ENCODE measurements at places on chromosomes 11 and 22.

DNA sequence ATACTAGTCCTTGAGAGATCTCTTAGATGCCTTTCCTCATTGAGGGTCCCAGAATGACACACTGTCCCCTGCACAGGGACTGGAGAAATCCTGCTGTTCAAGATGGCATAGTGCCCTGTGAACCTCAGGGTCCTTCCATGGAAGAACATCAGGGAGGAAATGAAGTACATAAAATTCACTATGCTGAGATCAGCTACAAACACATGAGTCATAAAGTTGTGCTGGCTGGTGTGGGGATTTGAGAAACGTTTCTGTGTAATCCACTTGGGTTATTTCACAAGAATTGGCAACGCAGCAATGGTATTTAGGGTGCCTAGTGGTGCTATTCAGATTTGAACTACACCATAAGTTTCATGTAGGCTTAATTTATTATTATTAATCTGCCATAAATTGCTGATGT, 174.4 kb downstream of the MAML2 start:
- DNase-seq, result no peak

DNA sequence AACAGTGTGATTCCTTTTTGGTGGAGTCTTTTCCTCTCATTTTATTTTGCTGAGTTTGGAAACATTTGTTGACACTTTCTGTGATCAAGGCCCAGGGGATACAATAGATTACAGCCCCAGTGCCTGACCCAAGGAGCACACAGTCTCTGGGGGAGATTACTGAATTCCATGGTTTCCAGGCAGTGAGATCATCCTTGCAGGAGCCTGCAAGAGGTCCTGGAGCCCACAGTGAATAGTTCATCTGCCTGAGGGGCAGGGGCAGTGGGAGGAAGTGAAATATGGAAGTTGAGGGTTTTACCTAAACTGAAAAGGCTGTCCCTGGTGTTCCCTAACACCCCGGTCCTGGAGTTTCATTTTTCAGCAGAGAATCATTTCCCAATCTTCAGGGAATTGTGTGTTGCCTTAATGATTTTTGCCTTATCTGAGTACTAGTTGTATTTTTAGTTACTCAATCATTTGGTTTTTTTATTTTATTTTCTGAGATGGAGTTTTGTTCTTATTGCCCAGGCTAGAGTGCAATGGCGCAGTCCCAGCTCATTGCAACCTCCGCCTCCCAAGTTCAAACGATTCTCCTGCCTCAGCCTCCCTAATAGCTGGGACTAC, 7.7 kb downstream of the CCS start:
- DNase-seq, result no peak

DNA sequence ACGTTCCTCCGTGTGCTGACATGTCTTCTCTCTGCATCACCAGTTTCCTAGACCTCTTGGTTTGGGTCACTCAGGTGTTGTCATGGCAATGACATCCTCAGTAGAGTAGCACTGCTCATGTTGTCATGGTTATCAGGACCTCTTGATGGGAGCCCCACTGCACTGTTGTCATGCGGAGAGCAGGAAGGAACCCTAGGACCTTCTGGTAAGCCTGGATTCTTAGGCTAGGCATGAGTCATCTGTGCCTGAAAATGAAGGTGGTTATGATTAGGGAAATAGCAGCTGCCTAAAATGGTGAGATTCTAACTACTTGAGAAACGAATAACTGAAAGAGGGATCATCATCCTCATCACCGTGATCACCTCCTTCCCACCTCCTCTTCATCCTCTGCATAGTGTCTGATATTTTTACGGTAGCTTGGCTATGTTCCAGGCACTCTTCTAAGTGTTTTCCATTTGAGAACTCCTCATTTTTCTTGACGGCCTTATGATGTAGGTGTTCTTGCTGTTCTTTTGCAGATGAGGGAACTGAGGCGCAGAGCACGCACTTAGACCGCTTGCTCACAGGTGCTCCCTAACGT, 858.4 kb downstream of the NTM start:
- DNase-seq, result no peak

GRCh38 chr22:38240734-38241252, 32.0 kb downstream of the TMEM184B start:
- DNase-seq, result no peak
